ENCODE measurements at places on chromosomes 2 and 18.

GRCh38 chr2:186645999-186646398 lies 47.9 kb upstream of the FAM171B start:
- DNase-seq = no peak

DNA sequence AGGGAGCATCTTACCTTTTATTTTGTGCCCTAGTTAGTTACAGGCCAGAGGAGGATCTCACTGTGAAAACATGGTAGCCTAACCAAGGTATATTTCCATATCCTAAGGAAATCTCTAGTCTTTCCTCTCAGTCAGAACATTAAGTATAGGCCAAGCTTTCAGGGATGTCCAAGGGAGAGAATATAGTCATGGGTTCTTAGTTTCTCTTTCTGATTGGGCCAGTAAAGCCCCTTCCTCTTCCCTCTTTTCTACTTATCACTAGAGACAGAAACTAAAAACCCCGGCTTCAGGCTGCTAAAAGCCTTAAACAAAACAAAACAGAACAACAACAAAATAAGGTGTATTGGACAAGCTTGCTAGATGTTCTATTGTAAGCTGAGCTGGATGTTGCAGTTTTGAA lies 44.3 kb upstream of the TNFRSF11A start:
- DNase-seq = no peak

DNA sequence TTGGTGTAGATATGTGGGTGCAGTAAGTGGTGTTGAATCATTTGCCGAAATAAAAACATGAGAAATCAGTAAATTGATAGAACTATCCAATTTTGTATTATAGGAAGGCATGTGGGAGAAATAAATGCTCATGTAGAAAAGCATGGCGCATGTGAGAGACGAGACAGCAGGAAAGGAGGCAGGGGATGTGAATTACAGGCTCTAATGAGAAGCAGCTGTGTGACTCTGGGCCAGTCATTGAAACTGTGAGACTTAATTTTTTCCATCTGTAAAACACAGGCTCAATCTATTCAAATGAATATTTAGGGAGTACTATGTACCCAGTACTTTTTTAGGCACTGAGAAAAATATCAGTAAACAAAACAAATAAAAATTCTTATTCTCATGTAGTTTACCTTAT lies 42.6 kb upstream of the MAP3K20 start:
- no peak for DNase-seq

DNA sequence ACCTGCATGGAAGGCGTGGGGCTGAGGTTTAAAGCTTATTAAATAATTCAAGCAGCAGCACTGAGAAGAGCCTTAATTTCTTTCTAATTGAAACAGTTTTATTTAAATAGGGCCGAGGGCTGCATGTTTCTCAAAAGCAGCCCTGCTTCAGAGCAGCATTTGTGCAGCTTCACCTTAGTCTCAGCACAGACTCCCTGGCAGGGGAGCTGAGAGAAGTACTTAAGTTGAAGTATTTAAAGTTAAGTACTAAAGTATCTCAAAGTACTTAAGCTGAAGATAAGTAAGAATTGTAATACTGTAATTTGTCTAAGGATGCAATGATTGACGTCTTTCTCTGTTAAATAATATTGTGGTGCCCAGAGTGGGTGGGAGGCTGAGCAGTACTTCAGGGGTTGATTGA lies 31.4 kb downstream of the IMPA2 start:
- no peak for DNase-seq

DNA sequence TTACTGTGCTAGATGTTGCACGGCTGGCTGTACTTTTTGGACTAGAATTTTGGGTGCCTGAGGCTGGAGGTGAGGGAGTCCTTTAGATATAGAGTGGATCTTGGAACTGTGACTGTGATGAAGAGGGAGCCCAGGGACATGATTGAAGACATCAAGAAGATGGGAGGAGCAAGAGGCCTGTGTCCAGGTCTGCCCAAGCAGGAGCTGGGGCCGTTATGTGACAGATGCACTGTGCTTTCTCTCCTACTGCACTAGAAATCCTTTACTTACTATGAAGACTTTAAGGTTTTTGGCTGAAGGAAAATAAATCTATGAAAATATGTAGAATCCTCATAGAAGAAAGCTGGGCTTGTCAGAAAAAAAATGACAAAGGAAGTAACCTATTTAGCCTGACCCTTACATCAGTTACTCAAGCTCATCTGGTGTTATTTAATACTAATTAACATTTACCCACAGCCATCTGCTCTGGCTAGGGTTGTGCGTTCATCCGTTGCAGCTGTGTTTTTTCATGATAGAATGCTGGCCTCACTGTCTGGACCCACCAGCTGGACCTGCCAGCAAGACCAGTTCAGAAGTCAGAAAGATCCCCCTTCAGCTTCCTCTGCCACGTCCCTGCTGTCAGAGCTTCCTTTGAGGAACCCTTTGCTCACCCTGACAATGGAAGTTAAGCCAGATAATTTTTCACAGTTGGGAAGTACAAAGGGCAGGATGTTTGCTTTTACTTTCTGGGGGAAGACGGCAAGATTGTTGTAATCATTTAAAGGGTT lies 16.7 kb downstream of the TSN start:
- no peak for DNase-seq

- no peak for DNase-seq
Measured at GRCh38 chr2:239012228-239012627, 164.3 kb downstream of the TWIST2 start.

GRCh38 chr2:136070913-136071312 lies 47.0 kb downstream of the CXCR4 start:
- no peak for DNase-seq

- DNase-seq = no peak
Measured at GRCh38 chr18:8619041-8619440, 9.8 kb downstream of the RAB12 start.

GRCh38 chr18:77043541-77044280 lies 88.9 kb downstream of the MBP start:
- no peak for DNase-seq
